Left forelimb (tissue), 1 donor: ENCODE measurements at places on chromosomes 7 and 10.

- DNase-seq, result no peak
These were observed 41.6 kb upstream of the MET start for GRCh38 chr7:116630357-116630756.

GRCh38 chr10:83190614-83191013, 948.7 kb upstream of the GHITM start:
- no peak for DNase-seq

DNA sequence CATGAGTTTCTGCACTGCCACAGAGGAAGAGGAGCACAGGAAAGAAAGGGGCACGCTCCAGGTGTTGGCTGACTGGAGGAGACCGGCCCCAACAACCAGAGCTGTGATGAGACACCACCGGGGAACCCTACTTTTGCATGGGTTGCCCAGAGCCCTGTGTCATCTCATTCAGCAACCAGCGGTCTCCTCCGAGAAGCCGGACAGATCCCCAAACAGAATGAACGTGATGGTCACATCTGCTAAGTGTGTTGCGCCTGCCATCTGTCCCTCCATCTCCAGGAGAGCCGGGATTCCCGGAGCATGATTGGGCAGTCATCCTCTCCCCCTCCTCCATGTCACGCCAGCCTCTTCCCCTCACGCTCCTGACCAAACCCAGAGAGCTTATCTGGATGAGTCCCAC, 22.9 kb downstream of the PARP12 start:
- no peak for DNase-seq

DNA sequence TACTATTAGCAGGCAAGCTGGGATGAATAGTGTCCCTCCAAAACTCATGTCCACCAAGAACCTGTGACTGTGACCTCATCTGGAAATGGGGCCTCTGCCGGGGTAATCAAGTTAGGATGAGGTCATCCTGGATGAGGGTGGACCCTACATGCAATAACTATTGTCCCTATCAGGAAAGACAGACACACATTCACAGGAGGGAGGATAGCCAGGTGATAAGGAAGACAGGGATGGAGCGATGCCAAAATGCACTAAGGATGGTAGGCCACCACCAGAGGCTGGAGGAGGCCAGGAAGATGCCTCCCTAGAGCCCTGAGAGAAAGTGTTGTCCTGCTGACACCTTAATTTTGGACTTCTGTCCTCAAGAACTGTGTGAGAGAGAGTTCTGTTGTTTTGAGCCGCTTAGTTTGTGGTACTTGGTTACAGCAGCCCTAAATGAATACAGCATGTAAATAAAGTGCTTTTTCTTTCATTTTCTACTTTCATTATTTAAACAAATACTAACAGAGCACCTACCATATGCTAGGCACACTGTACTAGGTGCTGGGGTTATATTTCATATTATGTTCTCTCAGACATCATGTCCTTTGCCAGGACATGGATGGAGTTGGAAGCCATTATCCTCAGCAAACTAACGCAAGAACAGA, 111.9 kb downstream of the USP6NL start:
- DNase-seq, result no peak

DNA sequence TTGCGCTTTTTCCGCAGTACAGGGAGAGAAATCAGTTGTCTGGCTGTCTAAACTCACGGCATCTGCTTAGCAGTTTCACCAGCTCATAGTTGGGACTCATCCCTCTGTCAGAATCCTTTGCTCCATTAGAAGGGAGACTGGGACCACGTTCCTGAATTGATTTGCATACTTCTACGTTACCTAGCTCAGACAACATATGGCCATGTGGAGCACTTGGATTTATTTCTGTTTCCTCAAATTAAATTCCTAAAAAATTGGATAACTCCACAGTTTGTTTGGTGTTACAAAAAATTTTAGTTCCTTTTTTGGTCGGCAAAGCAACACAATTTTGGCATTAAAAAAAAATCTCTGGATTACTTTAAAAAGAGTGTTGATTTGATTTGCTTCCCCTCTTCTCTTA, 614.0 kb downstream of the AUTS2 start:
- no peak for DNase-seq

GRCh38 chr7:128737867-128738385, 1.2 kb upstream of the CALU start:
- no peak for DNase-seq

DNA sequence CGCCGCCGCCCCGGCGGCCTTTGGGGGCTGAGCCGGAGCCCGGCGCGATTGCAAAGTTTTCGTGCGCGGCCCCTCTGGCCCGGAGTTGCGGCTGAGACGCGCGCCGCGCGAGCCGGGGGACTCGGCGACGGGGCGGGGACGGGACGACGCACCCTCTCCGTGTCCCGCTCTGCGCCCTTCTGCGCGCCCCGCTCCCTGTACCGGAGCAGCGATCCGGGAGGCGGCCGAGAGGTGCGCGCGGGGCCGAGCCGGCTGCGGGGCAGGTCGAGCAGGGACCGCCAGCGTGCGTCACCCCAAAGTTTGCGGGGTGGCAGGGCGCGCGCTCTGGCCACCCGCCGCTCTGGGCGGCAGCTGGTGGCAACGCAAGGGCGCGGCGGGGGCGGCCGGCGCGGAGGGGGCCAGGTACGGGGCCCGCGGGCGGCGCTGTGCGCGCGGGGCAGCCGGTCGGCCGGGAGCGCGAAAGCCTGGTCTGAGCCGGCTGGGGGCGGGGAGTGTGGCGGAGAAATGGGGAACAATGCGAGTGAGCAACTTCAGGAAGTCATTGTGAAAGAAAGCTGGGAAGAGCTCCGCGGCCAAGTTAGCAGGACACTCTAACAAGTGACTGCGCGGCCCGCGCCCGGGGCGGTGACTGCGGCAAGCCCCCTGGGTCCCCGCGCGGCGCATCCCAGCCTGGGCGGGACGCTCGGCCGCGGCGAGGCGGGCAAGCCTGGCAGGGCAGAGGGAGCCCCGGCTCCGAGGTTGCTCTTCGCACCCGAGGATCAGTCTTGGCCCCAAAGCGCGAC, at the start of gene IKZF1:
IKZF1 (plus strand) TSS at position 588 of the 782 bp plus-strand sequence. CDS start 14,346 bp downstream, outside the sequence.
- DNase-seq, result no peak

DNA sequence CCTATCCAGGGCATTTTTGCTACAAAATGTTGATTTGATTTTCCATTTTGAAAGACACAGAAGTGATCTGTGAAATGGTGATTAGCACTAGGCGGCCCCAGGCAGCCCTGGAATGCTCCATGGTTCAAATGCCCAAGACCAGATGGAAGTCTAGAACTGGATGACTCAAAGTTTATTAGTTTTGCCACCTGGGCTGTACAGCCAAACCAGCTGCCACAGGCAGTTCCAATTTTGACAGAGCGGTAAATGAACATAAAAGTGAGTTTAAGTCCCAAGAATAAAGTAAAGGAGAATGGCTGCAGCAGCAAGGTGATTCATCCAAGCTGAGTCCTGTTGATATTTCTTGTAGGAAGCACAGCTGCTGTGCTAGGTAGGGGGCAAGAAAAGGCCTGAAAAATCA, 180.5 kb downstream of the SUGCT start:
- DNase-seq, result no peak
